ENCODE measurements at places on chromosomes 5 and 9.

- H3K36me3 ChIP-seq = no peaks in the 10 kb centered on the region
- no peak overlapping the region for H3K4me3 ChIP-seq
- H3K27me3 ChIP-seq = peaks cover 12% of the 10 kb centered on the region
- no peak for DNase-seq
- no peak overlapping the region for H3K27ac ChIP-seq
Measured at GRCh38 chr5:96315431-96315830, 117.6 kb downstream of the PCSK1 start.

- no peaks in the 10 kb centered on the region for H3K27me3 ChIP-seq
- H3K27ac ChIP-seq = no peak overlapping the region
- DNase-seq = no peak
- peaks cover 44% of the 10 kb centered on the region for H3K36me3 ChIP-seq
- no peak overlapping the region for H3K4me3 ChIP-seq
Measured at GRCh38 chr9:83986765-83987401, 6.3 kb downstream of the RMI1 start.

- no peaks in the 10 kb centered on the region for H3K36me3 ChIP-seq
- DNase-seq = no peak
- no peak overlapping the region for H3K27ac ChIP-seq
Measured at GRCh38 chr5:165161204-165161603, 1655.8 kb downstream of the MAT2B start.

DNA sequence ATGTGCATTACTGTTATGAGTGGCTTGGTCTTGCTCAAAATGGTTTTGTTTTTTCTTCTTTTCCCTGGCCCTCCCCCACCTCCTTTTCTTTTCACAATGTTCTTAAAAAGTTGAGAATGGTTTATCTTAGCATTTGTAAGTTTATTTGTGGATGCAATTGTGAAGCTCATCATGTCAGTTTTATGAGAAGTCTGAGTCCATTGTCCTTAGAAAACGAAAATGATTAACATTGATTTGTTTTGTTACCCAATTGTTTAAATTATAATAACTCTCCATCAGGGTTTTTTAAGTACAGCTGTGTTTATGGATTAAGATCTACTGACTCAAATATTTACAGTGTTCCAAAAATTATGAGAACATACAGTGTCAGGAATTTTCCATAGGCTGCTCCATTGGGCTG lies 511.3 kb upstream of the PAPPA start:
- H3K36me3 ChIP-seq = no peaks in the 10 kb centered on the region
- DNase-seq = no peak
- no peak overlapping the region for H3K27ac ChIP-seq
- no peaks in the 10 kb centered on the region for H3K27me3 ChIP-seq

DNA sequence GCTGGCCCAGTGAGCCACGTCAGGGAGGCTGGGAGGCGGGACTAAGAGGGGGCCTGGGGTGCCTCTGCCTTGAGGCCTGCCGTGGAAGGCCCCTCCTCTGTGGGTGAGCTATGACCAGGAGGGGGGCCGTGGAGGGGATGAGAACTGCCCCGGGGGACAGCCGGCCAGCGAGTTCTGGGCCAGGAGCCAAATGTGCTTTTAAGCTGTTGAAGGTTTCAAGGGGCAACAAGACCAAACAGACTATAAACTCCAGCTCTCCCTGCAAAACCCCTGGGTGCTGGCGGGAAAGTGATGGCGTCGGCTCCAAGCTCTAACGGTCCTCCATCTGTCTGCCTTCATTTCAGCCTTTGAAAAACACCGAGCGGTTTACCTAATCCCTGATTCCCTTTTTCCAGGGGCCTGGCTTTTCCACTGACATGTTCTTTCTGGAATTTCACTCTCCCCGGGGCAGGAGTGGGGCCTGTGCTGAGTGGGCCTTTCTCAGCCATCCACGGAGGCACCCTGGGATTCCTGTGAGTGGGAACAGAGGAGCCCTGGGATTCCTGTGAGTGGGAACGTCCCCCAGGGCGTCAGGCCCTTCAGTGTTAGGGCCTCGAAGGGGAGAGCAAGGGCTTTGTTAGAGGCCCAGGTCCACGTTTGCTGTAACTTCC lies 65.6 kb downstream of the COL5A1 start:
- no peaks in the 10 kb centered on the region for H3K4me1 ChIP-seq
- H3K27me3 ChIP-seq = no peaks in the 10 kb centered on the region
- H3K4me3 ChIP-seq = no peak overlapping the region
- DNase-seq = no peak

GRCh38 chr5:66362046-66362445 lies 217.9 kb downstream of the SREK1 start:
- H3K27ac ChIP-seq = no peak overlapping the region
- no peak for DNase-seq
- no peaks in the 10 kb centered on the region for H3K36me3 ChIP-seq

DNA sequence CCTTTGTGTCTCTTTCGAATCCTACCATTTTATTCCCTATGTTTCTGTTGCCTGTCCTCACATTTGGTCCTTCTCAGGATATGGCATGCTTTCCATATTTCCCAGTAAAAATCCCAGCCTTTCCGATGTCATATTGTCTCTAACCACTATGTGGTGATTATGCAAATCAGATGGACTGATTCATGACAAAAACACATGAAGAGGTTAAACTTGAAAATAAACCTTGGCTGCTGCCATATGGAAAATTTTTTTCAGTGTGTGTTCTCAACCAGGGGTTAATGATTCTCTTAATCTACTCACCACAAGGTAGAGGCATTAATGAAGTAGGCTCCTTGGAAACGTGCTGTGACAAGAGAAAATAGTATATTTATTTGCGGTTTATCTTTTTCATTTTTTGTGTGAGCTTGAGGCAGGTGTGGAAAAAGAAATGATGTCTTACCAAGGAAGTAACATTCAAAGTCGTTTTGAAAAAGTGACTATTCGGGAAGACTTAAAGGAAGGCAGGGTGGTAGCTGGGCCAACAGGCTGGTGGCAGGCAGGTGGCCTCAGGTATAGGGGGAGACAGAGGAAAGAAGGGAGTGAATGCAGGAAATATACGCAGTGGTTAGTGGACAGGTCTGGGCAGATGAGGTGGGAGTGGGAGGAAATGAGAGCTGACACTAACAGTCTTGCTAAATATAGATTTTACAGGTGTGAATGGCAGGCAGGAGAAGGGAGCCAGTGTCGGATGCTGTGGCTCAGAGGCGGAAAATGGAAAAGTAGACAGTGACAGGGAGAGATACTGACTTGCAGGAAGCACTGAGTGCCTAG lies 46.2 kb downstream of the DMRT2 start:
- DNase-seq = no peak
- H3K4me1 ChIP-seq = no peaks in the 10 kb centered on the region
- H3K4me3 ChIP-seq = no peak overlapping the region
- no peaks in the 10 kb centered on the region for H3K36me3 ChIP-seq
- no peak overlapping the region for H3K27ac ChIP-seq

DNA sequence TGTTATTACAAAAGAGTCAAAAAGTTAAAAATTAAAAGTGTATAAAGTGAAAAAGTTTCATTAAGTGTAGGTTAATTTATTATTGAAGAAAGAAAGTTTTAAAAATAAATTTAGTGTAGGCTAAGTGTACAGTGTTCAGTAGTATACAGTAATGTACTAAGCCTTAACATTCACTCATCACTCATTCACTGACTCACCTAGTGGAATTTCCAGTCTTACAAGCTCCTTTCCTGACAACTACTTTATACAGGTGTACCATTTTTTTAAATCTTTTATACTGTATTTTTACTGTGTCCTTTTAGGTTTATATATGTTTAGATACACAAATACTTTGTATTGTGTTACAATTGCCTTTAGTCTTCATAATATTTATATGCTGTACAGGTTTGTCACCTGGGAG lies 530.2 kb upstream of the FAM174A start:
- H3K27ac ChIP-seq = no peak overlapping the region
- H3K4me3 ChIP-seq = no peak overlapping the region
- no peaks in the 10 kb centered on the region for H3K4me1 ChIP-seq

GRCh38 chr9:121984726-121985402 lies 108.2 kb downstream of the TTLL11 start:
- no peaks in the 10 kb centered on the region for H3K36me3 ChIP-seq
- no peak overlapping the region for H3K27ac ChIP-seq
- no peak overlapping the region for H3K4me3 ChIP-seq
- no peaks in the 10 kb centered on the region for H3K4me1 ChIP-seq
- no peak for DNase-seq

DNA sequence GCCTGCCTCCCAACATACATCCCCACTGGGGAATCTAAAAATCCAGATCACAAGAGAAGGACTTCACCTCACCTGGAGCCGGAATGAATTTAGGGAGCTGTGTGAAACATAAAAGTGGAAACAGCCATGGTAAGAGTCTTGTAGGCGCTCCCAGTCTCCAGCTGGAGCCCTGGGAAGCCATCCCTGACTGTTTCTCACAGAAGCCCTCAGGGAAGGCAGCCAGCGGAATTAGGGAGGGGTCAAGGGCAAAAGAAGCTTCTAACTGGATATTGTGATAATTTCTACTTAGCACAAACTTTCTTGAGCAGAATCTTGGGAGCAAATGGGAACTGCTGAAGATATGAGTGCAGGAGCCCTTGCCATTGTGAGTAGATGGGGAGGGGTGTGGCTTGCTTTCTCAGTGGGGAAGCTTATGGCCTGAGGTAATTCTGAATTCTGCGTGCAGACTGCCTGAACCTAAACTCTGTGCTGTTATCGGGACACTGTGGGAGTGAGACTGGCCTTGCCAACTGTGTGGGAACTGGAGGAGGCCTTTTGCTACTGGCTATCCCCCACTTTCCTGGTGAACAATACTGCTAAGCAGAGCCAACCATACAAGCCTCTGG lies 174.4 kb upstream of the SMC2 start:
- no peak overlapping the region for H3K27ac ChIP-seq
- H3K4me1 ChIP-seq = no peaks in the 10 kb centered on the region
- DNase-seq = no peak
- no peaks in the 10 kb centered on the region for H3K27me3 ChIP-seq
- H3K36me3 ChIP-seq = no peaks in the 10 kb centered on the region
- H3K4me3 ChIP-seq = no peak overlapping the region

DNA sequence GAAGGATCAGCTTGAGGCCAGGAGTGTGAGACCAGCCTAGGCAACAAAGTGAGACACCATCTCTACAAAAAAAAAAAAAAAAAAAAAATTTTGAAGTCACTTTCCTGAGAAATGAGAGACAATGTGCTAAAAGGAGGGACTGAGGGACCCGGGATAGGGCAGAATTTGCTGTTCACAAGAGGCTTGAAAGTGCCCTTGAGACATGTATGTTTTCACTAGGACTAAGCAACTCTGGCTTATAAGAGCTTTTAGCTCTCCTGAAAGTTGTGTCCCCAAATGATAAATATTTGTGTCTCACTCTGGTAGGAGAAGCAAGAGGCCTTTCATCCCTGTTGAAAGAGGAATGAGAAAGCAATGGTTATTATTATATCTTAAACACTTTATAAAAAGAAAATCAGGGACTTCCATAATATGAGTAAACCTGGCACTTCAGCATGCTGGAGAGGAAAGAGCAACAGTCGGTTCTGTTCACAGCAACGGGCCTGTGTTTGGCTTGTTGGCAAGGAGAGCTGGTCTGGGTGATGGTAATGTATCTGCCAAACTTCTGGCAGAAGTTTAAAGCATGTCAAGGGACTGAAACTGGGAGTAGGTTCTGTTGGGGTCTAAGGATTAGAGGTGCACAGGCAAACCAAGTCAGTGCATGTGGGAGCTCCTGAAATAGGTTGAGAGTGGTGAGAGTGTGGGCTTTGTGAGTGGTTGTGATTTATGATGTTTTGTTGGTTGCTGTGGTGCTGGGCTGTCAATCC lies 32.2 kb downstream of the ENTREP1 start:
- peaks cover 2% of the 10 kb centered on the region for H3K27me3 ChIP-seq
- no peak for DNase-seq
- H3K36me3 ChIP-seq = no peaks in the 10 kb centered on the region
- H3K4me1 ChIP-seq = no peaks in the 10 kb centered on the region
- H3K27ac ChIP-seq = no peak overlapping the region

DNA sequence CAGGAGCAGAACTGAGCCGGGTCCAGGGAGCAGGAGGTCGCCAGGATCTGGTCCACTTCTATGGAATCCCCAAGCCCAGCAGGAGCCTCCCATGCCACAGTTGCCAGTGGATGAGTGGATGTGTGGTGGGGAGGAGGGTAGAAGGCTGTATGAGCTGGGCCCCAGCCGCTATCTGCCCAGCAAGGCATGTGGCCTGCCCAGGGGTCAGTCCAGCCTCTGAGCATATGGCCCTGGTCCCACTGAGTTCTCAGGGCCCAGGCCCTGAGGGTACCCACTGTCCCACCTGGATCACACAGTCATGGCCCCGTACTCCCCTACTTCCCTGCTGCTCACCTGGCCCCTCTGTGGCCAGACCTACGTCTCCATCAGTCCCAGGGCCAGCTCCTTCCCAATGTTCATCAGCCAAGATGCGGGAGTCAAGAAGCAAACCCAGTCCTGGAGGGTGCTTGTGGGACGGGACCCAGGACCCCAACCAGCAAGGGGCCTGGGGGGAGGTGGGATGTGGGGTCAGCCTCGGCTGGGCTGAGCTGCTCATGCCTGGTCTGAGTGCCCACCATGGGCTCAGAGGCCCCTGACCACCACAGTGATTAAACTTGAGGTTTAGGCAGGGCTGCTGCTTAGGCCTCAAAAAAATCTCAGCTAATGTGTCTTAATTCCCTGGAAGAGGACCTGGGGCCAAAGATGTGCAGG lies 152.7 kb downstream of the COL23A1 start:
- H3K36me3 ChIP-seq = no peaks in the 10 kb centered on the region
- no peak for DNase-seq
- no peaks in the 10 kb centered on the region for H3K4me1 ChIP-seq
- no peak overlapping the region for H3K27ac ChIP-seq
- peaks cover 3% of the 10 kb centered on the region for H3K27me3 ChIP-seq

DNA sequence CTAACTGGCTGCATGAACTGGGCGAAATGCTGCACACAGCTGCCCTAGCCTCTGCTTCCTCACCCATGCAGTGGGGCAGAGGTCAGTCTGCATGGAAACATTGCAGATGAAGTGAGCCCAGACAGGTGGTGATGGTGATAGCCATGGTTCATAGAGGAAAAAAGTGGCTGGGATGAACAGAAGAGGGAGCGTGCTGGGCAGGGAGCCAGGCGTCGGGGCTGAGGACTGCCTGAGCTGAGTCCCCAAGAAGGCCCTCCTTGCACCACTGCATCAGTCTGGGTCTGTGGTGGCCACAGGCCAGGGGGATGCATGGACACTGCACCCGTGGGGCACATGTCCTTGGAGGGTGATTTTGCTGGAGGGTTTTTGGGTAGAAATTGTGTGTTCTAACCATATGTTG lies 80.5 kb downstream of the AMBP start:
- H3K4me1 ChIP-seq = peaks cover 14% of the 10 kb centered on the region
- no peaks in the 10 kb centered on the region for H3K36me3 ChIP-seq
- no peak overlapping the region for H3K27ac ChIP-seq
- no peak for DNase-seq

DNA sequence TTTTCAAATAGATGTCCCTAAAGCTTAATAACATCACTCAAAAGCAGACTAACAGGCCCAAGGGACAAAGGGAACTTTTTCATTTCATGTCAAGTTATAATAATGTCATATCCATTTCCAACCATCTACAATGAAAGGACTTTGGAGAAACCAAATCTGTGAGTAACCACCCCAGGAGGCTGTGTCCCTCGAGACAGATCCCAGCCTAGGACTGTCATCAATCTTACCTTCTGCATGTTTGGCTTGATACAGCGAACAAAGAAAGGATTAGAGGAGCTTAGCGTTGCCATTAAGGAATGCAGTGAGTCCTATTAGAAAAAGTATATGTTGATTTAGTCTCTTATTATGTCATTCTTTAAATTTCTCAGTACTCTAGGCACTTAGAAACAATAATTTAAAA lies 137.8 kb upstream of the RETREG1 start:
- H3K36me3 ChIP-seq = no peaks in the 10 kb centered on the region
- no peak for DNase-seq
- no peaks in the 10 kb centered on the region for H3K27me3 ChIP-seq
- no peak overlapping the region for H3K27ac ChIP-seq

GRCh38 chr9:110837401-110838005 lies 168.9 kb downstream of the MUSK start:
- no peak overlapping the region for H3K4me3 ChIP-seq
- no peaks in the 10 kb centered on the region for H3K36me3 ChIP-seq
- H3K4me1 ChIP-seq = no peaks in the 10 kb centered on the region
- no peak overlapping the region for H3K27ac ChIP-seq
- H3K27me3 ChIP-seq = no peaks in the 10 kb centered on the region
- no peak for DNase-seq
